Activated T-cell treated with anti-CD3 and anti-CD28 coated beads, Interleukin-2, amount 50 U/mL, for 72 hours (primary cell): ENCODE measurements at places on chromosomes 6 and 20.
A peak's percentile ranks its signal among the peaks of the same experiment; 100 is the strongest.

- no peak for DNase-seq
Measured at GRCh38 chr6:158758451-158758860, 60.7 kb downstream of the EZR start.

DNA sequence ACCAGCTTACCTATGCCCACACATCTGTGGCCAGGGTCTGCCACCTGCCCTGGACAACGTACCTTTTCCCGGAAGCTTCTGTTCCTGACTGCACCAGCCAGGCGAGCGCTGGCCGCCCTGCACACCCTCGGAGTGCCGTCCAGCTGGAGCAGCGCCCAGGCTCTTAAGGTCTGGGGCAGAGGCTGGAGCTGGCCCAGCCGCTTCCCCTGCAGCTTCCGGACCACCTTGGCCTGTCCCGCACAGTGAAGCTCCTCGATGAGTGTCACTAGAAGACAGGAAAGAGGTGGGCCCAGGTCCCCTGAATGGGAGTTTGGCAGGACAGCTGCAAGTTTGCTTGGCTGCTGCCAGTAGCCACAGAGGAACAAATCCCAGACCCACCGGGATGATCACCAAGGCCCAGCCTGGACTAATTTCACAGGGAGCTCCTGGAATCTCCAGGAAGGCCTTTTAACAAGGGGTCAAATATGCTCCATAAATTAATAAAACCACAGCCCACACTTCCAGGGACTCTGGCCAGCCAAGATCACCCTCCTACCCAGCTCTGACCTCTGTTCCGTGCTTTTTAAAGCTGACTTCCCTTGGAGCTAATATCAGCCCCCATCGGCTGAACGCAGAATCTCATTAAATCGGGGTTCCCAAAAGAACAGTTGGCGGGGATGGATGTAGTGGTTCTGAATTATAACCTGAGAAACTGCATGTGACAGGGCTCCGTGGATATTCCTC, 82.3 kb downstream of the PTPN1 start:
- DNase-seq = no peak

GRCh38 chr6:100506651-100507050, 41.9 kb upstream of the SIM1 start:
- no peak for DNase-seq

DNA sequence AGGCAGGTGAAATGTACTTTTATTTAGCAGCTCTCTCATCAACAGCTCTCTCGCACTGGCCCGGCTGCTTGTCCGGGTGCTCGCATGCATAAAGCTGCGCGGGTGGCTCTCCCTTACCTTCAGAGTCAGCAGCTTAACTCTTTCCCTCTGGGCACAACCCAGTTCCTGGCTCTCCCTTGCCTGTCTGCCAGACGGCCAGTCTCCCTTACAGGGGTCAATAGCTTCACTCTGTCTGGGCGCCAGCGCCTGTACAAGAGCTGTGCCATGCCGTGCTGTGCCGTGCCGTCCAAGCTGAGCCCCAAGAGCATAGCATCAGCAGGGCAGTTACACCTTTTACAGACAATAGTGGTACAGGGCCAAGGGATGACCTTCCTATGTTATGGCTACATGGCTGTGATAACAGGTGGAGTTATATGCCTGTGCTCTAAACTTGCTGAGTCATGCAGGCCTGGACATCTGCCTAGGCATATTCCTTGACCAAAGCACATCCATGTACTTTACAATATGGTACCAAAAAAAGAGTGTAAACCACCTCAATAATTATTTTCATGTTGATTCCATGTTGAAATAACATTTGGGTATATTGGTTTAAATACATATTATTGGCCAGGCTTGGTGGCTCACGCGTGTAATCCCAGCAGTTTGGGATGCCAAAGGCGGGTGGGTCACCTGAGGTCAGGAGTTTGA, 47.9 kb downstream of the BLTP3A start:
- no peak for DNase-seq

GRCh38 chr6:10556589-10556988, 35.4 kb downstream of the GCNT2 start:
- no peak for DNase-seq

DNA sequence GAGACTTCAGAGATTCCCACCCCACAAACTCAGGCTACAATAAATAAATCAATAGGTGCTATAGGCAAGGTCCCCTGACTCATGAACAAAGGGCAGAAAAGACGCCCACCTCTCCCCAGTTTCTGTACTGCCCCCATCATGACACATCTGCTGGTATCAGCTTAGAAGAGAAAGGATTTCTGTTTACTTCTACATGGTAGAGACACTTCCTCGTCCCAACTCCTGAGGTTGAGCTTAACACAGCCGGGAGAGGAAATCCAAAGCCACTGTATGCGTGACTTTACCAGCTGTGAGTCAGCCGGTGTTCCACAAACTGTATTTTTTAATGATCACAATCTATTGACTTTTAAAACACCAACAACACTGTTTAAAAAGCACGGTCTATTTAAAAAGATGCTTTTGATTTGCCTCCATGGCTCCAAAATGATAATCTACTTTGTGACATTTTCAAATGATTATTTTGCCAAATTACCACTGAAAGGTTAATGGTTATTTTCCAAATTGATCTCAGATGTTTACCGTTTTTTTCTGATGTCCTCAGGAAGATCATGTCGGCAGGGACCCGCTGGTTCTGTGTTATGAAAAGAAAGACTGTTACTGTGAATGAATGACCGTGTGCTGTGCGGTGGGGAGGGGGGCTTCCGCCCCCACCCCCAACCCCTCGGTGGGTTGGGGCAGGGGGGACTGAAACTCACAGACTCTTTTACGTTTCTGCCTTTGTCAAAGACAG, 72.5 kb downstream of the ATP9A start:
- no peak for DNase-seq

- DNase-seq = no peak
Measured at GRCh38 chr6:153984811-153985210, 54.2 kb upstream of the OPRM1 start.

GRCh38 chr20:62238569-62239277, 402 bp downstream of the OSBPL2 start:
- DNase-seq = no peak

DNA sequence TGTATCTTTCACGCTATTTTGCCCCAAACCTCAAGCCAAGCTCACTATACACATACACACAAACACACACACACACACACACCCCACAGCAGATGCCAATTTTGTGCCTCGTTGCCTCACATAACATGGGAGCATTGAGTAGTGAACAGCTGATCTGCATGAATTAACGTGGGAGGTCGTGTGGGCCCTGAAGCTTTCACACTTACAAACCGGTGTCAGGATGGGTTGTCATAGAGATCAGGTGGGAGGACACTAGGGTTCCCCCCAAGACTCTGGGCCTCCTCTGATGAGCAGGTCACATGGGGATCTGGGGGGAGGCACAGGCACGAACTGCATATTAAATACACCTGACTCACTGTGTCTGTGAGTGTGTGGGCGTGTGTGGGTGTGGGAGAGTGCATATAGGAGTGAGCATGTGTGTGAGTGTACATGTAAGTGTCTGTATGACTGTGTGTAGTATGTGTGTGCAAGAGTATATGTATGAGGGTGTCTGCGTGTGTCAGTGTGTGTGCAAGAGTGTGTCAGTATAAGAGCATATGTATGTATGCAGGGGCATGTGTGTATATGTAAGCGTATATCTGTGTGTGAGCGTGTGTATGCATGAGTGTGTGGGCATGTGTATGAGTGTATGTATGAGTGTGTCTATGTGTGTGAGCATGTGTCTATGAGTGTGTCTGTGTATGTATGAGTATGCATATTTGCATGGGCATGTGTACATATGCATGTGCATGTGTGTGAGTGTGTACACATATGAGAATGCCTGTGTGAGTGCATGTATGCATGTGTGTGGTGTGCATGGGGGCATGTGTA, 370.4 kb downstream of the PREX1 start:
- no peak for DNase-seq

GRCh38 chr6:139868576-139868975, 494.1 kb upstream of the CITED2 start:
- DNase-seq = no peak

DNA sequence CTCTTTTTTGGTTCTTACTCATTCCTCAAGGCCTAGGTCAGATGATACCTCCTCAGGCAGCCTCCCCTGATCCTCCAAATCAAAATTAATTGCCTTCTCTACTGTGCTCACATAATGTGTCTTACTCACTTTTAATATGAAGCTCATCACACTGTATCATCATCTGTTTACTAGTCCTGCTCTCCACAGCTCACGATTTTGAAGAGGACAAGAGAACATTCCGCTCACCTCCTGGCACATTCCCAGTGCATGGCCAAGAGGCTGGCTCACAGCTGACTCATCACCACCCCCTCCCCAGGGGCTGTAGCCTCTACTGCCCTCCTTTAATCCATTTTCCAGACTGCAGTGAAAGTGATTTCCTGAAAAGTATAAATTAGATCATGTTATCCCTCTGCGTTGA, 133.1 kb downstream of the ALDH8A1 start:
- no peak for DNase-seq

DNA sequence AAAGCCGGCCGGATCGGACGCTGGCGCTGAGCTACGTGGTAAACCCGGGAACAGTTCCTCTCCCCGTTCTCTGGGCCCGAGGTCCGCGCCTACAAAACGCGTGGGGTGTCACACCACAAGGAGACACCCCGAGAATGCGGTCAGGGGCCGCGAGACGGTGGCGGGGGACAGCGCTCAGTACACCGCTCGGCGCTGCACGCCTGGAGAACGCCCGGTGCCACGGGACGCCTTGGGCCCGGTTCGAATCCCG, 670 bp downstream of the NCOA5 start:
- DNase-seq = no peak

- DNase-seq = no peak
Measured at GRCh38 chr6:158765499-158766068, 53.6 kb downstream of the EZR start.

DNA sequence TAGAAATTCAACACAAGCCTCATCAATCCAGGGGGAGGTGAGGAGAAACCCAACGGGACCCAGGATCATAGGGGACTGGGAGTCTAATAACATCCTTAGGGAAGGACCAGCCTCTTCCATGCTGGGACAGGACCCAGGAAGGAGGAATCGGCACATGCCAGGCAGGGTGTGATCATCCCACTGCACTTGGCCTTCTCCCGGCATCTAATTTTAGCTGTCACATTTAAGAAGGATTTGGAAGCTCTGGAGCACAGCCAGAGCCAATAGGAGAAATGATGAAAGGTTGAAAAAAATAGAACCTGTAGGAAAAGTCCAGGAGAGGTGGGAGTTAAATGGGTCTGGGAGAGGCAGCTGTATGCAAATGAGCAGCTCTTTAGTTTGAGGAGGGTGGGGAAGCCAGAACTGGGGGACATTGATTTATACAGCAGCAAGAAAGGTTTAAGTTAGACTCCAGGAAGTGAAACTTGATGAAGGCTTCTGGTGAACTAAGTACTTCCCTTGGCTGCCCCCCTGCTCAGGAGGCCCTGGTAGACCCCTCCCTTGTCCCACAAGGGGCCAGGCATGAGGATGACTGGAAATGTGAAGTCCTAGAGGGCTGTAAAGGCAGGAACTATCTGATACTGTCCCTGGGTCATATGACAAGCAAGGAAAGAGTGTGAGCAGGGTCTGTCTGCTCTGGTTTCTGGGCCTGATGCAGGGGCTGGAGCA, 260.3 kb downstream of the LRFN2 start:
- no peak for DNase-seq

GRCh38 chr20:52130406-52130805, 61.2 kb downstream of the ZFP64 start:
- DNase-seq = no peak

- DNase-seq = no peak
Measured at GRCh38 chr6:112036088-112036637, 17.7 kb upstream of the CCN6 start.

GRCh38 chr20:39909447-39909846, 779.6 kb downstream of the MAFB start:
- DNase-seq = no peak

DNA sequence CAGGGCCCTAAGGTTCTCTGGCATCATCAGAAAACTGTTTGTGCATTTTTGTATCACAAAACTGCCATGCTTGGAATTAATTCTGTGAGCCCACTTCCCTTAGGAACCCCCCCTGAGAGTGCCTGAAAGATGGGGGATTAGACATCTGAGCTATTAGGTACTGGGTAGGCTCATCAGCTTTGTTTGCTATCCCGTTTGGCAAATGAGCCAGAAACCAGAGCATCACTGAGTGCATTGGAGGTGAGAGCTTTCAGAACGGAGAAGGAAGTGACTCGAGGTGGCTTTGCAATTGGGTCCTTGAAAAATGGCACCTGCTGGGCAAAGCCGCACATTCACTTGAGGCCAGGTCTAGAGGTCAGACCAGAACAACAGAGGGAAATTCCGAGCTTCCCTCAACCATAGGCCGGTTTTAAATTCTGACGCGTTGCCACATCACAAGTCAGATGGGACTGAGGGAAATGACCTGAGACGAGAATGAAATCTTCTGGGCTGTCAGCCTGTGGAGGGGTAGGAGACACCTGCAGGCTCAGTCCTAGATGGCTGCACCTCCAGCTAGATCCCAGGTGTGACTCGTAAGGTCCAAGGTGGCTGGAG, 8.4 kb upstream of the GLP1R start:
- no peak for DNase-seq

DNA sequence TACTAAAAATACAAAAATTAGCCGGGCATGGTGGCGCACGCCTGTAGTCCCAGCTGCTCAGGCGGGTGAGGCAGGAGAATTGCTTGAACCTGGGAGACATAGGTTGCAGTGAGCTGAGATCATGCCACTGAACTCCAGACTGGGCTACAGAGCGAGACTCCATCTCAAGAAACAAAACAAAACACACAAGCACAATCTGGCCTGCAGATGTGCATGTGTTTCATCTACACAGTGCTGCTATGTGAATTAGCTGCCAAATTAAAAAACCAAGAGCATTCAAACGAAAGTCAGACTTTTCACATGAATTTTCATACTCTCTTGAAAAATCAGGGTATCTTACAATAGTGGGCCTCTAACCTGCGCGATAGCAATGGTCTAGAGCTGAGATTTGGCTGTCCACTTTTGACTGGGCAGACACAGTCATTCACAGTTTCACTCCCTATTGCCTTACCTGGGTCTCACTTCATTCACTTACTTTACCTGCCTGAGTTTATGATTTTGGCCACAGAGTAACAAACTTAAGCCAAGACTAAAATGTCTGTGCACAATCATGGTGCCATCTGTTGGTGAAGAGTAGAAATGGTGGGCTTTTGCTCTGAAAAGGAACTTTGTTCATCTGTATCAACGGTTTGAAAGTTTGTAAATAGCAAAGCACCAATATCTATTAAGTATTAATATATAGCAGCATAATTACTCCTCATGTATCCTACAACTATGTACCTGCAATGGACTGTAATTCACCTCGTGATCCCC, 138.5 kb upstream of the UST start:
- no peak for DNase-seq

- DNase-seq = peak; percentile 74
Measured at GRCh38 chr6:31079656-31080261, 32.6 kb downstream of the C6orf15 start.

- DNase-seq = peak; percentile 30
Measured at GRCh38 chr20:36467076-36467999, 74.0 kb upstream of the MYL9 start.
